Right lung (tissue), 10 donors: ENCODE measurements at places on chromosomes 12 and 14. TPM values are rescaled to one million over a fixed set of nuclear protein-coding genes. Genes with fewer than 3 reads are reported as not detected.

GRCh38 chr12:99976762-99977161 is 8.0 kb downstream of the ANKS1B start:
- no peak for DNase-seq

DNA sequence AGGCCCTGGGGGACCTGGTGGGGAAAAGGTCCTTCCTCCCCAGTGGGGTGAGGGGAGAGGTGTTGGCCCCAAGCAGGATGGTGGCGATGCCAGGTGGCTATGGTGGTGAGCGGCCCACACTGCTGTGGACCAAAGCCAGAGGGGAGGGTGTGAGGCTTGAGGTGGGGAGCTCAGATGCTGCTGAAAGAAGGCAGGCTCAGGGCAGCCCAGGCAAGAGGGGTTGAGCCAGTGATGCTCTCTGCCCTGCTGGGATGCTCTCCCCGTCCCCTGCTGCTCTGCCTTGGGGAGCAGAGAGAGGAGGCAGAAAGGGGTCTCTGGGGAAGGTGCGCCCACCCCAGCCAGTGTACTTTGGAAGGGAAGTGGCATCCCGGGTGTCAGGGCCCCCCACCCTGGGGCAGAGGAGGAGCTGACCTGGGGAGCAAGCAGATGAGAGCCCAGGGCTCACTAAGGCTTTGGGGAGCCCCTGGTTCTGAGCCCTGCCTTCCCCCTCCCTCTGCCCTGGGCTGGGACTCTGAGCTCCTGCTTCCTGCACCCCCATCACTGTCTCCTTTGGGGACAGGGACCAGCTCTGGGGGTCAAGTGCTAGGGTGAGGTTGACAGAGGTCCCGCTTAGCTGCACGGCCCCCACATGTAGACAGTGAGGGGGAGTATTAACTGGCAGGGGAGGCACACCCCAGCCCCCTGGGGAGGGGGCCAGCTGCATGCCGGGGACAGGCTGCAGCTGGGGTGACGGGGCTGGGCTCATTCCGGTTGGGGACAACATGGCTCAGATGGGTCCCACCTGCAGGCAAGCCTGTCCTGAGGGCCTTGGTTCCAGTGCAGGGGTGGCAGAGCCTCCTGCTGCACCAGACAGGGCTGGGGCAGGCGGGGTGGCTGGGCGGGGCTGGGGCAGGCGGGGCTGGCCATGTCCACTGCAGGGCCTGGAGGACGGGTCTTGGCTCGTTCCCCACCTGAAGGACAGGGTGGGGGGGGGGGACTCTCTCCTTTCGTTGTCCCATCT is 124.4 kb downstream of the KIF26A start:
- DNase-seq, result no peak

The FOXM1 gene
- 24.6 TPM for polyA plus RNA-seq

GRCh38 chr12:97169889-97170567 is 263.0 kb downstream of the NEDD1 start:
- DNase-seq, result no peak

DNA sequence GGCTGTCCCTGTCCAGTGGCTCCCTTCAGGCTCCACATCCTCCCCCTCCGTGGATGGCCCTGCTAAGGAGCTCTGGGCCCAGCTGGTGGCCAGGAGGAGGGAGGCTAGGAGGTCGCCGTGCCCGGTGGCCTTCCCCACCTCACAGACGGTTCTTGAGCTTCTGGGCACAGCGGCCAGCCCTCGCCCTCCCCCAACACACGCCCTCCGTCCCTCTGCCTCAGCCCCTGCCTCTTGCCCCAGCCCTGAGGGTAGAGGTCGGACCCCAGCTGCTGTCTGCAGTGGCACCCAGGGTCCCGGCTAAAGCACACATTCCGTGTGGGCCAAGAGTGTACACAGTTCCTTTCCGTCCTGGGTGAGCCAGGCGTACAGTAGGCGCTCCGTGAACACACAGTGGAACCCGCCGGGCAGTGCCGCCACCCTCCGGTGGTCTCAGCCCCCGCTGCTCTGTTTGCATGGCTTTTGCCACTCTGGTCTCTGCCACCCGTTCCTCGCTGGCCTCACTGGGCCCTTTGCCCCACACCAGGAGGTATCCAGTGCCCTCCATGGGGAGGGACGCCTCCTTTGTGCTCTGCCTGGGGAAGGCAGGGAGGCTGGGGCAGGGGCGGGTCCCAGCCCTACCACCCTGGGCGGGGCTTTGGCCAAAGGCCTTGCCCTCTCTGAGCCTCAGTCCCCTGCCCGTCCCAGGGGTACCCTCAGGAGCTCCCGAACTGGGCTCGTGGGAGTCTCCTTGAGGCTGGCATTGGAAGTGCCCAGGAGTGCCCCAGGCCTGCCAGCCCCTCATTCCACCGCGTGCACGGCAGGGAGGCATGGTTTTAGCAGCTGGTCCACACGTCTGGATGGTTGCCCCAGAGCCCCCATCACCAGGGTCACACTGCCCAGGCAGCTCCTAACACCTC is 13.0 kb downstream of the TRMT61A start:
- no peak for DNase-seq

GRCh38 chr14:51784466-51784865 is 75.9 kb upstream of the GNG2 start:
- no peak for DNase-seq

DNA sequence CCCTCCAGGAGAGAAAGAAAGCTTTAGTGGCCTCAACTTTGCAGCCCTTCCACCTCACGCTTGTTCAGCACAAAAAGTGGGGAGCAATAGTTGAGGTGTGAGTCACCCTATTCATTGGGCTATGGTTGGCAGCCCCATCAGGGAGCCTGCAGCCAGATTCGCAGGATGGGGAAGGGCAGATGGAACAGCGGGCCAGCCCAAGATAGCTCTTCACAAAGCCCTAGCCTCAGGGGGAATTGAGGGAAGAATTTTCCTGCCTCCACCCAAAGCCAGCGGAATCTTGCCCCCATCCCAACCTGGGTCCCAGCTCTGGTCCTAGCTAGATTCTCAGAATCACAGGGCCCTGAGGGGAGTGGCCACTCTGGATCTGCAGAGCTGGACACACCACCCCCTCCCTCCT is 3.6 kb upstream of the KRT5 start:
- no peak for DNase-seq

DNA sequence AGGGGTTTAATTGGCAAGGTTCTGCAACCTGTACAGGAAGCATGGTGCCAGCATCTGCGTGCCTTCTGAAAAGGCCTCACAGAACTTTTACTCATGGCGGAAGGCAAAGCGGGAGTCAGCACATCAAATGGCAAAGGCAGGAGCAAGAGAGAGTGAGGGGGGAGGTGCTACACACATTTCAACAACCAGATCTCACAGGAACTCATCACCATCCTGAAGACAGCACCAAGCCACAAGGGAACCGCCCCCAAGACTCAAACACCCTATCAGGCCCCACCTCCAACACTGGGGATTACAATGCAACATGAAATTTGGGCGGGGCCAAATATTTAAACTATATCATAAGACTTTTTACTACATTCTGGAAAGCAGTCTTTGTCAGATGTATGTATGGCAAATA is 38.0 kb upstream of the FKBP4 start:
- DNase-seq, result no peak

The FOXG1 gene
- not detected for polyA plus RNA-seq

- DNase-seq, result no peak
Observed at GRCh38 chr12:8156845-8157244, at the start of gene ZNF705A. Gene ZNF705A (plus strand): TSS chr12:8157015. CDS start chr12:8172626, 15,611 bp downstream.

DNA sequence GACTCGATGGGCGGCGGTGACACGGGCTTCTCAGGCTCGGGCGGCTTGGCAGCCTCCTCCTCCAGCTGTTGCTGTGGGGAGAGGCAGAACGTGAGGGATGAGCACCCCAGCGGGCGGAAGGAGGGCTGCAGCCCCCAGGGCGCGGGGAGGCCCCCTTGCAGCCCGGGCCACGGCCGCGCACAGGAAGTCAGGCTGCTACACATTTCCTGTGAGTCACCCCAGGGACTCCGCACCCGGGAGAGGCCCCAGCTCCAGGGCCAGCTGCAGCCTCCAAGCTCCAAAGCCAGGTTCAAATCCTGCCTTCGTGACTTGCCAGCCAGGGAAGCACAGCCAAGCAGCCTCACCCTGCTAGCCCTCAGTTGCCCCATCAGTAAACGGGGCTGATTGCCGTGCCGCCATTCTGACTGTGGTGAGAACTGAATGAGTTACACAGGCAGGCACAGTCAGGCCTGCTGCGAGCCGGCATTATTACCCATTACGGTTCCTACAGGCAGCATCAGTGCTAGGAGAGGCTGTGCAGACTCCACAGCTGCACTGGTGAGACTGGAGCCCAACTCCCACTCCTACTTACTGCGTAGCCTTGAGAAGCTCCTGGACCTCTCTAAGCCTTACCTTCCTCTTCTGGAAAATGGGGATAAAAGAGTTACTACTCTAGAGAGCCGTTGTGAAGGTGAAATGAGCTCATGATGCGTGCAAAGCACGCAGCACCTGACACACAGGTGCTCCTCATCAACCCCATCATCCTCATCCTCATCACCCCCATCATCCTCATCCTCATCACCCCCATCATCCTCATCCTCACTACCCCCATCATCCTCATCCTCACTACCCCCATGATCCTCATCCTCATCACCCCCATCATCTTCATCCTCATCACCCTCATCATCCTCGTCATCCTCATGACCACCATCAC is 100.9 kb downstream of the NCOR2 start:
- no peak for DNase-seq

DNA sequence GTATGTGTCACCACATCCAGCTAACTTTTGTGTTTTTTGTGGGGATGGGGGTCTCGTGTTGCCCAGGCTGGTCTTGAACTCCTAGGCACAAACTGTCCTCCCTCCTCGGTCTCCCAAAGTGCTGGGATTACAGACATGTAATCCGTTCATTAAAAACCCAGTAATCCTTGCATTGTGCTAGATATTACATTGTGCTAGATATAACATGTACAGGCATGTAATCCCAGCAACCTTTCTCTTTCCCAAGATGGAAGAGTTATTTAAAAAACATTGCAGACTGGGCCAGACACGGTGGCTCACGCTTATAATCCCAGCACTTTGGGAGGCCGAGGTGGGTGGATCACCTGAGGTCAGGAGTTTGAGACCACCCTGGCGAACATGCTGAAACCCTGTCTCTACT is 19.7 kb downstream of the ELK3 start:
- DNase-seq, result no peak

DNA sequence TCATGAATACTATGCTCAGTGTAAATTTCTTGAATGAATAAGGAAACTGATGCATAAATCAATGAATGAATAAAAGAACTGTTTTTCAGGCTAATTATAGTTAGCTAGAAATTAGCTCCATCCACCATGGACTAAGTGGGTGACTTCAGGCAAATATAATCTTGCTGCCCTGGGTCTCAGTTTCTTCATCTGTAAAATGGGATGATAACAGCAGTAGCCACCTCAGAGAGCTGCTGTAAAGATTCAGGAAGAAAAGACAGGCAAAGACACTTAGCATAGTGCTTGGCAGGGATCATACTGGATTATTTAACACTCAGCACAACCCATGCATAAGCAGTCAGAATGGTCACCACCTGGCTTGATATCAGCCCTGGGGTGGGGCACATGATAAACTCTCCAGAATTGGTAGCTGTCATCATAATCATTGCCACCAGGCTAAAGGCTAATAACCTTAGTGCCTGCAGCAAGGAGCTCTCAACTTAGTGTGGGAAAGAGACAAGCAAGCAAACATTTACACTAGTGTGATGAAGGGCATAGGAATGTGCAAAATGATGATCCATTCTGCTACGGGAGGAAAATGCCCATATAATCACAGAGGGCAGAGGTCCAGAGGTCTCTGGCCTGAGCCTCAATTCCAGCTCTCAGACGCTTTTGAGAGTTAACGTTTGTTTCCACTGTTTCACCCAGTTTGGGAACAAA is 234.7 kb upstream of the TBX3 start:
- no peak for DNase-seq

GRCh38 chr12:116534311-116535121 is 24.7 kb upstream of the MAP1LC3B2 start:
- DNase-seq, result no peak

- DNase-seq, result no peak
Observed at GRCh38 chr14:40312296-40312695, 880.1 kb upstream of the FBXO33 start.

DNA sequence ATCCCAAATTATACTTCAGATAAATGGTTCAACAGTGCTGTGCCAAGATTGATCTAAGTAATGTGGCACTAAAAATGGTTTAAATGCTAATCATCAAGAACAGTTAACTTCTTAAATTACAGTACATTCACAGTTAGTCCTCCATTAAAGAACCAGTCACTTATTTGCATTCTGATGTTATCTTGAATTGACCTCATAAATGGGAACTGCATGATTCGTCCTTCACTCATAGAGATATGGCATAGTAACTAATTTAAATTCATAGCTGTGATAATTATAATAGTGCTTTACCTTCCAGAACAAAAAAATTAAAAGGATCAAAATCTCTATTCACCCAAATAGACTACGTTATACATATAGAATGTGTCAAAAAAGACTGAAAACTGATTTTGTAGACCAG is 61.1 kb downstream of the COCH start:
- DNase-seq, result no peak

- DNase-seq, result no peak
Observed at GRCh38 chr12:21502164-21502496, 541 bp downstream of the GOLT1B start.

The AQP2 gene
- 0.17 TPM for polyA plus RNA-seq

- no peak for DNase-seq
Observed at GRCh38 chr12:45912774-45913173, 77.6 kb downstream of the SCAF11 start.

GRCh38 chr12:51917746-51918453 is 10.6 kb downstream of the ACVRL1 start:
- no peak for DNase-seq

DNA sequence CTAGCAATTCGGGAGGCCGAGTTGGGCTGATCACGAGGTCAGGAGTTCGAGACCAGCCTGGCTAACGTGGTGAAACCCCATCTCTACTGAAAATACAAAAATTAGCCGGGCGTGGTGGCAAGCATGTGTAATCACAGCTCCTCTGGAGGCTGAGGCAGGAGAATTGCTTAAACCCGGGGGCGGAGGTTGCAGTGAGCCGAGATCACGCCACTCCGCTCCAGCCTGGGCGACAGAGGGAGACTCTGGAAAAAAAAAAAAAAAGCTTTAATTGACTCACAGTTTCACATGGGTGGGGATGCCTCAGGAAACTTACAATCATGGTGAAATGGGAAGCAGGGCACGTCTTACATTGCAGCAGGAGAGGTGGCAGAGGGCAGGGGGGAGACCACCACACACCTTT is 30.6 kb upstream of the SLC2A3 start:
- no peak for DNase-seq

GRCh38 chr12:82524641-82525040 is 162.1 kb upstream of the TMTC2 start:
- DNase-seq, result no peak

The FAIM2 gene
- 0.57 TPM for polyA plus RNA-seq

DNA sequence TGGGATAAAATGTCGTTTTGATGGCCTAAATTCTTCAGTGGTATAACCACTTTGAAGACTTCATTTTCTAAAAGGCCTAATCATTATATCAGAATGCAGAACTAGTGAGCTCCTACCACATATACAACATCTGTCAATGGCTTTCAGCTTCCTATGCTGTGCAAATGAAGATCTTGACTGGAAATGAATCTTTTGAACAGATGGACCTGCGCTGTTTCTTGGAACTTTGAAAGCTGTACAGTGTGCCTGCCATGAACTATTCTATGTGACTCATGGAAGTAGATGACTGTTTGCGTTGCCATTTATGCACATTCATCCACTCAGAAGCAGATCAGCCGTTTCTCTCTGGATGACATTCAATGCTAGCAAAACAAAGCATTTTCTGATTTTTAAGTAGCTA is 542.2 kb upstream of the USP15 start:
- no peak for DNase-seq

The LHX5 gene
- not detected for polyA plus RNA-seq

The LYSET gene
- polyA plus RNA-seq, result 24.0 TPM

The SRRM4 gene
- 0.23 TPM for polyA plus RNA-seq
